Thyroid gland (tissue), 4 donors: ENCODE measurements at places on chromosomes 16 and 17. TPM values are rescaled to one million over a fixed set of nuclear protein-coding genes. Genes with fewer than 3 reads are reported as not detected.

The SLC12A3 gene
- total RNA-seq, result not detected

The SLC35G6 gene
- not detected for total RNA-seq

The CAPNS2 gene
- 10.6 TPM for total RNA-seq

DNA sequence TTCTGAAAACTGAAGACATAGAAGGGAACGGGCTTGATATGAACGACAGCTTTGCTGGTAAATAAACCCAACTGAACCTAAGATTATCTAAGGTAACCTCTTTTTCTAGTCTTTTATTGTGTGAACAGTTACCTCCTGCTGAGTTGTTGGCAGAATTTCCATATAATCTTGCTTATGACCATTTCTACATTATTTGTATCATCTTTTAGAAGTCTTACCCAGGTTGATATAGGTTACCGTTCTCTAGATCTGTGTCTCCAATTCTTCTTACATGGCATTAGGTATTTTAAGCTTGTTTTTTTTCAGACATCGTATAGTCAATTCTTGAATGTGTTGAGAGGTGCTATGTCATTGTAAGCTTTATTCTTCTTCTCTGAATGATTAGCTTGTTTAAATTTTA, 24.3 kb downstream of the TTC19 start:
- no peak for DNase-seq
- no peak overlapping the region for H3K4me3 ChIP-seq
- H3K36me3 ChIP-seq, result peaks cover 30% of the 10 kb centered on the region
- H3K27me3 ChIP-seq, result no peaks in the 10 kb centered on the region

DNA sequence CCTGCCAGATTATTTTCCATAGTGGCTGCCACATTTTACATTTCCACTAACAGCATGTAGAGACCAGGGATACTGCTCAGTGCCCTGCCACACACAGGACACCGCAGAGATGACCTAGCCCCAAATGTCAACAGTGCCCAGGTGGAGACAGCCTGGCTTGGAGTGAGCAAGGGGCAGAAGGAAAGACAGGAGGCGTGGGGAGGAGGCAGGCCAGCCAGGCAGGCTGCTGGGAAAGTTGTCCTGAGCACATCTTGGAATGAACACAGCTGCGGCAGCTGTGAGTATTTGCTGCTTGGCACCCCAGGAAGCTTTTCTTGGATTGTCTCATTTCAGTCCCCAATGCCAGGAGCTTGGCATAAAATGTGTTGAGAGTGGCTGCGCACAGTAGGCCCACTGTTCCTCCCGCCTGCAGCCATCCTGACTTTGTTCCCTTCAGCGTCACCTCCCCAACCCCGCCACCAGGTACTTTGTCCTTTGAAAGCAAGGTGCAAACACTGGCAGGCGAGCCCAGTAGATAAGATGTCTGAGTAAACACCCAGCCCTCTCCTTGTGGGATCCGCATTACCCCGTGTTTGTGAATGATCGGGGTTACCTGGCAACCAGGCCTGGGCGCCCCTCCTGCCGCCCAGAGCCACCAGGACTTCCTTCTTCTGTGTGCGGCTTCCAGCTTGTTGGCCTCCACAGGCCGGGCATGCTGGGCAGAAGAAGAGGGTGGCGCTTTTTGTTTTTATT, 114.0 kb downstream of the CMIP start:
- peak; percentile 15 for DNase-seq
- H3K4me3 ChIP-seq, result no peak overlapping the region

- no peaks in the 10 kb centered on the region for H3K36me3 ChIP-seq
- no peak for DNase-seq
- peaks cover 19% of the 10 kb centered on the region for H3K4me1 ChIP-seq
- H3K27ac ChIP-seq, result no peak overlapping the region
- H3K27me3 ChIP-seq, result no peaks in the 10 kb centered on the region
These were observed 1.5 kb downstream of the CYBA start for GRCh38 chr16:88649195-88649923.

- peaks cover 5% of the 10 kb centered on the region for H3K4me1 ChIP-seq
- no peak within 1 kb of the TSS for H3K4me3 ChIP-seq
- H3K27ac ChIP-seq, result no peak within 1 kb of the TSS
These were observed at the start of gene FADS6 for GRCh38 chr17:74892974-74893911. TSS of gene FADS6 (minus strand) at chr17:74893633. CDS start at chr17:74893595, 38 bp downstream.

DNA sequence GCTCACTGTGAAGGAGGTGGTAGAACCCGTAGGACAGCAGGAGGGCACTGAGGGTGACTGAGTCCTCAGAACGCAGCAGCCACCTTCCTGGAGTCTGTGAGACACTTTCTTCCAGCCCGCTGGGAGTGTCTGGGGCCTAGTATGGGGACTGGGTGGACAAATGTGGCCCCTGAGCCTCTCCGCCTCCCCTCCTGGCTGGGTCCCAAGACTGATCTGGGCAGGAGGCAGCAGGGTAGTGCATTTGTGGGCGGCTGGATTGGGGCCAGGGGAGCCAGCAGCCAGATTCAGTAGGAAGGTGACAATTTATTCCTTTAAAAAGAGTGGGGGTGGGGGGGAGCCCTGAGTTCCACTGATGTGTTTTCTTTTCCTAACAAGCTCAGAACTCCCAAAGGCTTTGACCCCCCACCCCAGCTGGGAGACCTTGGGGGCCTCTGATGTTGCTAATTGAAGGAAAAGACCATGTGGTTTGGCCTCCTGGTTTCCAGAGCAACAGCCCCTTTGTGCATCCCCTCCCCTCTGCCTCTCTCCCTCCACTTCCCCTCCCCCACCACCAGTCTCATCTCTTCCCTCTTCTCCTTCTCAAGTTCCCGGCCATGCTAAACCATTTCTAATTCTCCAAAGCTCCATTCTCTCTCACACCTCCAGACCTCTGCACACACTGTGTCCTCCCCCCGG, 4.4 kb downstream of the CLEC19A start:
- H3K4me1 ChIP-seq, result no peaks in the 10 kb centered on the region
- no peaks in the 10 kb centered on the region for H3K36me3 ChIP-seq
- no peak overlapping the region for H3K4me3 ChIP-seq
- no peak overlapping the region for H3K27ac ChIP-seq
- H3K27me3 ChIP-seq, result no peaks in the 10 kb centered on the region

DNA sequence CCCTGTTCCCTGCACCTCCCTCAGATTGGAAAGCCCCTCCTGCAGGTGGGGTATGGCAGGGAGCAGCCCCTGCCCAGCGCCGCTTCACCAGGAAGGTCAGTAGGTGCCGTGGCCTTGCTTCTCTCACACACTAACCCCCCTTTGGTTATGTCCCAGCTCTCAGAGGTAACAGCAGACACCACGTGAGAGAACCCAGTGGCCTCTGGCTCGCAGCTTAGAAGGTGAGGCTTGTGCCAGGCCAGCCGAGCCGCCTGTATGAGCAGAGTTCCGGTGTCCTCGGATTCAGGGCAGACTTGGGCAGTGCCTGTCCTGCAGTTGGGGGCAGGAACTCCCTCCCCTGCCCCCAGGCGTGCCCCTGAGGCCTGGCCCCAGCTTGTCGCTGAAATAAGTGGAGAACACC, 47.1 kb downstream of the PRMT7 start:
- no peak overlapping the region for H3K4me3 ChIP-seq
- DNase-seq, result no peak
- peaks cover 2% of the 10 kb centered on the region for H3K4me1 ChIP-seq
